ENCODE measurements at places on chromosomes 16 and 17. TPM values are rescaled to one million over a fixed set of nuclear protein-coding genes. Genes with fewer than 3 reads are reported as not detected.

DNA sequence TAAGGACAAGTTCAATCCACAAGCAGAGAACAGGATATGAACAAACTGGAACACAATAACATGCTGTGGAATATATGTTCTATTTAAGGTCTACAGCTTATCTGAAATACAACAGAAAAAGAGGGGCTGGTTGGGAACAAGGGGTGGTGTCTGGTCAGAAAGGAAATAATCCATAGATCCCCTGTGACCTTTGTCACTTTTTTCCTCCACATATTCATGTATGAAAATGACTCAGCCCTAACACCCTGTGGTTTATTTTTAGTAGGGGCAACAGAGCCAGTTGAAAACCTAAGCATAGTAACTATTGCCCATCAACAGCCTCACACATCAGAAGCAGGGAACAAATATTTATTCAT, 12.3 kb upstream of the SPAG9 start:
- H3K4me3 ChIP-seq = no peak overlapping the region
- no peak for DNase-seq
- H3K36me3 ChIP-seq = no peaks in the 10 kb centered on the region
- H3K4me1 ChIP-seq = no peaks in the 10 kb centered on the region
- H3K27ac ChIP-seq = no peak overlapping the region
- no peaks in the 10 kb centered on the region for H3K27me3 ChIP-seq

The C16orf89 gene
- total RNA-seq = not detected

DNA sequence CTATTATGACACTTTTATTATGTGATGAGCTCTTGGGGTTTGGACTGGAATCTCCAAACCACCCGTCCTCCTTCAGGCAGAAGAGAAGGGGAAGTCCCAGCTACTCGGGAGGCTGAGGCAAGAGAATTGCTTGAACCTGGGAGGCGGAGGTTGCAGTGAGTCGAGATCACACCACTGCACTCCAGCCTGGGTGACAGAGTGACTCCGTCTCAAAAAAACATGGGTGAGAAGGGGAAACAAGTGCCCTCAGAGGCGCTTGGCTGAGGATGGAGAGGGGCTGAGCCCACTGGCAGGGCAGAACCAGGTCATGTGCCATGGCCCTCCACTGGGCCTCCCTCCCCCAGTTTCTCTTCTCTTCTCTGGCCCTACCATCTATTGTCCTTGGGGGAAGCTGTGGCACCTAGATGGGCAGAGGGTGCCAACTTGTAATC, 120.9 kb upstream of the SMURF2 start:
- DNase-seq = no peak
- no peak overlapping the region for H3K27ac ChIP-seq
- no peak overlapping the region for H3K4me3 ChIP-seq
- peaks cover 11% of the 10 kb centered on the region for H3K4me1 ChIP-seq

The KCNG4 gene
- total RNA-seq = not detected

DNA sequence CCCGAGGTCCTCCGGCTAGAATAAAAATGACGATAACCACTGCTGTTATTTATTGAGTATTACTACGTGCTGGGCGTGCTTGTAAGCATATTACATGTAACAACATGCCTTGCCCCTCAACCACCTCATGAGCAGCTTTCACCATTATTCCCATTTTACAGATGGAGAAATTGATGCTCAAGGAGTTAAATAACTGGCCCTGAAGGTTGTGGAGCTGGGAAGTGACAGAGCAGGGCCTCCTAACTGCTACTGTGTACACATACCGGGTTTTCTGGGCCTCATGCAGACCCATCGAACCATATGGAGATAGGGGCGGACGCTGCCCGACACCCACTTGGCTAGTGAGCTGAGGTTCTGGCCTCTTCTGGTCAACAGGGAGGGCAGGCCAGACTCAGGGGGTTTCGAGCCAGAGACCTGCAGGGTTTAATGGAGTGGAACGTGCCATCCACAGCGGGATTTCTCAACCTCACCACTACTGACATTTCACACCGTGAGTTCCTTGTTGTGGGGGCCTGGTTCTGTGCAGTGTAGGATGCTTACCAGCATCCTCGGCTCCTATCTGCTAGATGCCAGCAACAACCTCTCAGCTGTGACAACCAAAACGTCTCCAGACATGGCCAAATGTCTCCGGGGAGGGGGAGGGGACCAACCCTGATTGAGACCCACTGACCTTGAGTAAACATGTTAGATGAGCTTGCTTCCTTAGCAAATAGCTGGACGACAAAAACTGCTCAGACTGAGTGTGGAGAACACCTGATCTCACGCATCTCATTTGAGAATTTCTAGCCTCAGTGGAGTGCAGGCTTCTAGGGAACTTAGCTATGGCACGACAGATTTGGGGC, 432.0 kb downstream of the SLC39A11 start:
- H3K36me3 ChIP-seq = no peaks in the 10 kb centered on the region
- H3K27ac ChIP-seq = no peak overlapping the region
- H3K27me3 ChIP-seq = no peaks in the 10 kb centered on the region
- no peak for DNase-seq
- no peak overlapping the region for H3K4me3 ChIP-seq

The CD300A gene
- 3.1 TPM for total RNA-seq

The ZNF48 gene
- total RNA-seq = 18.4 TPM

The EPX gene
- not detected for total RNA-seq

The SOX15 gene
- total RNA-seq = 0.31 TPM

- no peaks in the 10 kb centered on the region for H3K27me3 ChIP-seq
- no peaks in the 10 kb centered on the region for H3K4me1 ChIP-seq
- H3K27ac ChIP-seq = no peak overlapping the region
- no peak for DNase-seq
- no peak overlapping the region for H3K4me3 ChIP-seq
Observed at GRCh38 chr17:50440838-50441829, 15.1 kb downstream of the ACSF2 start.

DNA sequence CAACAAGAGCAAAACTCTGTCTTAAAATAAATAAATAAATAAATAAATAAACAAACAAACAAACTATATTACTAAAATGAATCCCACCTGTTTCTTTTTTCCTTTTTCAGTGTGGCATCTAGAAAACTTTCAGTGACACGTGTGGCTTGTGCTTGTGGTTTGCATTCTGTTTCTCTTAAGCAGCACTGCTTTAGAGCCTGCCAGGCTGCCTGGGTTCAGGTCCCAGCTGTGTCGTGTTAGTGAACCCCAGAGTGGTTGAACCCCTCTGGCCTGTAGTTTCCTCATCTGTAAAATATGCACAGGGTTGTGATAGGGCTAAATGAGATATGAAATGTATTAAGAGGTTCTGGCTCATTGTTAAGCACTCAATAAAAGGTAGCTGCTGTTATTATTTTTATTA, 12.1 kb upstream of the EPN3 start:
- DNase-seq = no peak
- H3K36me3 ChIP-seq = no peaks in the 10 kb centered on the region
- no peak overlapping the region for H3K27ac ChIP-seq
- no peaks in the 10 kb centered on the region for H3K4me1 ChIP-seq
- H3K27me3 ChIP-seq = no peaks in the 10 kb centered on the region

DNA sequence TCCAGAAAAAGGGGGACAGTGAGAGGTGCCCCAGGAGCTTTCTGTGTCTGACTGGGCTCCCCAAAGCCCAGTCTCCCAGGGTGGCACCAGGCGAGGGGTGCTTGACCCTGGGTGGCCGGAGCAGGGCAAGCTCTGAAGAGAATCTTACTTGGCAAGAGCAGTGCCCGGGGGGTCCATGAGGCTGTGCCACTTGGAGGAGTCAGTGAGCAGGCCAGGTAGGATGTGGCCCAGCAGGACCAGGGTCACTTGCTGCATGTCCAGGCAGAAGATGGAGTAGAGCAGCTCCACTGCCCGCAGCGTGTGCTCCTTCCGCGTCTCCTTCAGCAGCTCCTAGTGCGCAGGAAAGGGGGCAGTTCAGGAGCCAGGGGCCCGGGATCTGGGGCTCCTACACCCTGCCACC, 7.3 kb downstream of the CSF3 start:
- no peaks in the 10 kb centered on the region for H3K27me3 ChIP-seq
- peaks cover 23% of the 10 kb centered on the region for H3K36me3 ChIP-seq
- DNase-seq = no peak
- no peak overlapping the region for H3K4me3 ChIP-seq

DNA sequence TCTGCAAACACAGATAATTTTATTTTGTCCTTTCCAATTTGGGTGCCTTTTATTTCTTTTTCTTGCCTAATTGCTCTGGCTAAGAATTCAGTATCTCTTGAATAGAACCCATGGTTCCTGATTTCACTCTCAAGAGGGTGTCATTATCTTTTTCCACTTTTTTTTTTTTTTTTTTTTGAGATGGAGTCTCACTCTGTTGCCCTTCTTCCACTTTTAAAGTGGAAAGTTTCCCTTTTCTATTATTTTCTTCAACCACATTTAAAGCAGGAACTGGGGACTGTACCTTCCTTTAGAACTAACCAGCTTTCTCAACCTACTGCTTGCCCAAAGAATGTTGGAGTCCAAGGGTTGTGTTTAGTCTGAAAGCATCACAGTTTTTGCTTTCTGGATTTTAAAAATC, 31.1 kb downstream of the SLFN11 start:
- H3K27me3 ChIP-seq = no peaks in the 10 kb centered on the region
- H3K36me3 ChIP-seq = no peaks in the 10 kb centered on the region
- peaks cover 35% of the 10 kb centered on the region for H3K4me1 ChIP-seq
- H3K27ac ChIP-seq = no peak overlapping the region

- no peaks in the 10 kb centered on the region for H3K36me3 ChIP-seq
- H3K4me3 ChIP-seq = no peak overlapping the region
- H3K27me3 ChIP-seq = no peaks in the 10 kb centered on the region
- H3K27ac ChIP-seq = no peak overlapping the region
Observed at GRCh38 chr16:51306116-51306515, 155.0 kb upstream of the SALL1 start.

The WNT9B gene
- total RNA-seq = not detected
